ENCODE measurements at places on chromosomes 7 and 10.
A peak's percentile ranks its signal among the peaks of the same experiment; 100 is the strongest.

DNA sequence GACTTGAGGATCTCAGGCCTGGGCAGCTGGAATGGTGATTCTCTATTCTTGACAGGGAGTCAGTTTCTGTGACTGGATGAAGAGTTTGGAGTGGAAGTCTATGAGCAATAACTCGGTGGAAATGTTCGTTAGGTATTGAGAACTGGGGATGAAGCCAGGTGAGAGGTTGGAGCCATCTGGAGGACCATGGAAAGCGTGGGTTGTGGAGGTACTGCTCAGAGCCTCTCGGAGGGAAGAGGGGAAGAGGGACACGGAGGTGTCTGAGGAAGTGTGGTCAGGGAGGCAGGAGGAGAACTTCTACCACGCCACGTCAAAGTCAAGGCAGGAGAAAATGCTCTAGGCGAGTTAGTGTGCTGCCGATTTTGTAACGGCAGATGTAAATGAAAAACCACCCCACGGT is 430.7 kb downstream of the DPP6 start:
- no peak for DNase-seq

DNA sequence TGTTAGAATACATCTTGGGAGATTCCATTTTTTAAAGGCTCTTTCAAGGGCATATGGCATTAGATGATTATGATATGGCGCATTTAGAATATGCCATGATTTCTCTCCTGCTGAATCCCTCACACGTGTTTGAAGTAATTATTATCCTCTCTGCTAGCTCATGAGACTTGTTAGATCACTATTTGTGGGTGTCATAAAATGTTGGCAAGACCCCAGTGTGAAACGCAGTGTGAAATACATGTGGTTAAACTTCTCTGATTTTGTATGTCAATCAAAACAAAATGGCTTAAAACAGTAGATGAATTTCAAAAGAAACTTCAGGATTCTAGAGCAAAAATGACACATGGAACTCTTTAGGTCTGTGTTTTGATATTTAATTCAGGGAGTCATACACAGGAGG is 560.8 kb downstream of the AUTS2 start:
- no peak for DNase-seq

- DNase-seq: no peak
Measured at GRCh38 chr10:100724531-100725027, 20.8 kb upstream of the PAX2 start.

DNA sequence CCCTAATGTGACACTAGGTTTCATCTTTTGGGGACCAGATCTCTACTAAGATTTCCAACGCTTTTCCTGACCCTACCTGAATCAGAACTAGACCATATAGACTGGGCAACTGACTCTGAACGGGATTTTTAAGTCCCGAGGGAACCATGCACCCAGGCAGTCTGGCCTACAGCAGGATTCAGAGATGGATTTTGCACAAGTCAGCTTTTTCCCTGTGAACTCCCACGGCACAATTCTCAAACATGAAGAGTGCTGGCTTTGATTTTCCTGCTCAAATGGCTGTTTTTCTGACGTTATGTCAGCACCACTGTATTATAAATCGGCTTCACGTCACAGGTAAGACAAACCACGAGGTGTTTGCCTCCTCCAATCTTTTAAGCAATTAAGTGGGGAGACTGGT is 409.1 kb downstream of the TCERG1L start:
- DNase-seq: no peak

GRCh38 chr7:106199024-106199423 is 85.8 kb downstream of the NAMPT start:
- DNase-seq: no peak

GRCh38 chr7:155950898-155951553 is 138.8 kb upstream of the SHH start:
- DNase-seq: no peak

DNA sequence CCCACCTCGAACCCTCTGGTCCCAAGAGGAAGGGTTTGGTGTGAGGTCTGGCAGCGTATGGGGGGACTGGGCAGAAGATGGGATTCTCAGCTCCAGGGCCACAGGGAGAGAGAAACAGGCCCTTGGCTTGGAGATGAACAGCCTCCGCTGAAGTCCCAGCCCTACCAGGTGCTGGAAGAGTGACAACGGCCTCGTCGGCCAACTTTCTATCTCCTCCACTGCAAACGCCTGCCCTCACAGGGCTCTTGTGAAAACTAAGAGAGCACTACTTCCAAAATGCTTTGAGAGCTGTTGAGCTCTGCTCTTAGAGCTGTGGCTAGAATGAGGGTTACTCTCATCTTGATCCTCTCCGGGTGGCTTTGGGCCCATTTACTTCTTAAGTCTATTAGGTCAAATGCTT is 63.5 kb downstream of the AFAP1L2 start:
- no peak for DNase-seq

GRCh38 chr10:90413196-90413595 is 444.6 kb downstream of the HTR7 start:
- no peak for DNase-seq

DNA sequence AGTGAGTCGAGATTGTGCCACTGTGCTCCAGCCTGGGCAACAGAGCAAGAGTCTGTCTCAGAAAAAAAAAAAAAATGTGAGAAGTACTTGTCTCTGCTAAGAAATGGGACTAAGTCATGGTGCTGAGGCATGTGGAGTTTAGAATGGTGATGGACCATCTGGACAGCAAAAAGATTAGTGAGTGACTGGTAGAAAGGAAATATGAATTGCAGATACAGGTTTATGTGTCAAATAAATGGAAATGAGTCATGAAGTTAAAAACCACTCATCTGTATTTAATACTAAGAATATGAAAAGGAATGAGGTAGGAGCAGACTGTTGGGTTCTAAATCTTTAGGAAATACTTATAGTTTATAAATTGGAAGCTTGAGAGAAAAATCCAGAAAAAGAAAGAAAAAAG is 625.7 kb upstream of the ANKRD30A start:
- no peak for DNase-seq

DNA sequence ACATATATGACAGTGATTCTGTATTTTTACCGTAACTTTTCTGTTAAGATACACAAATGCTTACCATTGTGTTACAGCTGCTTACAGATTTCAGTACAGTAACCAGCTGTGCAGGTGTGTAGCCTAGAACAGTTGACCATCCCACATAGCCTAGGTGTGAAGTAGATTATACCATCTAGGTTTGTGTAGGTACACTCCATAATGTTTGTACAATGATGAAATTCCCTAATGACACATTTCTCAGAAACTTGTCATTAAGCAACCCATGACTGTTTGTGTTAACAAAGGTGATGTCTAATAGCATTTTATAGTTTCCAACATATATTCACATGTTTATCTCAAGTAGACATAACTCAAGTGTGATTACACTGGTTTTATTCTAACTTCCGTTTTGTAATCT is 218.5 kb downstream of the PLXDC2 start:
- no peak for DNase-seq

DNA sequence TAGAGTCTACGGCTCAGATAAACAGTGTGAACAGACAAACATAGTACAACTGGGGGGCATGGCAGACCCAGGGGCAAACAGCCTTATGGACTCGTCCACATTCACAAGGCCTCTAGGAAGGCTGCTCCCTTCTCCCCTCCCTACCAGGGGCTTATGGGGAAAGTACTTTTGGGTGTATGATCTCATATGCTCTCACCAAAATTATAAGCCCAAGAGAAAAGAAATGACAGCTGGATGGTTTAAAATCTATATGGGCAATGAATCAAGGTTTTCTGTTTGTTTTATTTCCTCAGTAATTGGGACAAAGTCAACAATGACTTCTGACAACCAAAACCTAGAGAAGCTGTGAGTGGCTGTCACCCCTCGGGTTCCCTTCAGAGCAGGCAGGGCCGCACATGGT is 144.4 kb downstream of the PKD1L1 start:
- no peak for DNase-seq

GRCh38 chr7:105189859-105190492 is 176.0 kb downstream of the KMT2E start:
- DNase-seq: no peak

GRCh38 chr10:58662314-58662713 is 149.6 kb downstream of the BICC1 start:
- DNase-seq: peak; percentile 77

- no peak for DNase-seq
Measured at GRCh38 chr10:101451261-101451660, 97.3 kb downstream of the BTRC start.

GRCh38 chr10:132979491-132980425 is 37.4 kb upstream of the CFAP46 start:
- no peak for DNase-seq

GRCh38 chr7:2068693-2069471 is 163.9 kb downstream of the MAD1L1 start:
- DNase-seq: no peak

GRCh38 chr7:116148108-116148507 is 62.2 kb upstream of the TES start:
- DNase-seq: no peak

GRCh38 chr7:100019908-100020307 is 4.5 kb downstream of the ZKSCAN1 start:
- DNase-seq: no peak

DNA sequence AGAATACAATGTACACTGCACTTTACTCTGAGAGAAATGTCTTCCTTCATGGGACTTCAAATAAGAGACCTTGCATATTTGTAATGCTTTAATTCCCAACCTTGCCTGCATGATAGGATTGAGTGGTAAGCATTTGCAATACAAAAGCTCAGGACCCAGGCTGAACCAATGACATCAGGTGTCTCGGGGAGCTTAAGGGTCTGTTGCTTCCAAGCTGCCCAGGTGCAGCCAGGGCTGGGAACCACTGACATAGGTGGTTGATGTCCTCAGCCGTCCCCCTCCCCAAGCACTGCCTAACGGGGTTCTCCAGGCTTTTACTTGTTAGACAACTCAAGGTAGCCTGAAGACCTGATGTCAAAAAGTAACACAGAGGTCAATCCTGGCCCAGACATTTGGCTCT is 29.1 kb downstream of the FIGNL1 start:
- no peak for DNase-seq

- no peak for DNase-seq
Measured at GRCh38 chr10:116978901-116979300, 26.1 kb downstream of the SHTN1 start.

DNA sequence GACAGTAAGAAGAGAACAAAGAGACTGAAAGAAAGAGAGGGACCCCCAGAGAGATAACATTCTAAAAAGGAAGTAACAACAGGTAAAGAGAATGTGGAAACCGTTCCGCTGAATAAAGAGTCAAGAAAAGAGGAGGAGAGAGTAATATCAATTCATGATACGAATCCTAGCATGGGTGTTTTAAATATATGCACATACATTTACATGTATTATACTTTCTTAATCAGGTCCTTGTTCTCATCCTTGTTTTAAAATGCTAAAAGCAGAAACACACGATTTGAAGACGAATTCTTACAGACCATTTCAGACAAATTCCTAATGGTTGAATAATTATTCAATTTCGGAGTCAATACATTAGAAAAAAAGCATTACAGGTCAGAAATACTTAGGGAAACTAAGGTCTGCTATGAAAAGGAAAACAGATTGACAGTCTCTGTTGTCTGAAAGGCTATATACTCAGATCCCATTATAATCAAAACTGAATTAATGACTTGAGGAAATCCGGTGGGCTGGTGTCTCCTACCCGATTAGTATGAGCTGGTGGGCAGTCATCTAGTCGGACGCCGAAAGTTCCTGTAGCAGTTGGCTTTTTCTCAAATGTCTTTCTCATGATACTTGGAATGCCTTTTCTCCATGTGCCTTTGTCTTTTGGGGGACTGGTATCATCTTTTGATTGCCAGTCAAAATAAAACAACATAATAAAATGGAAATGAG is 127.3 kb downstream of the ARHGAP21 start:
- DNase-seq: no peak

Data from GM04504 (cell line).